Tibial artery (tissue), 4 donors: ENCODE measurements at places on chromosomes 6 and 20.

GRCh38 chr6:90780141-90780540, 193.3 kb upstream of the MAP3K7 start:
- no peak for DNase-seq

DNA sequence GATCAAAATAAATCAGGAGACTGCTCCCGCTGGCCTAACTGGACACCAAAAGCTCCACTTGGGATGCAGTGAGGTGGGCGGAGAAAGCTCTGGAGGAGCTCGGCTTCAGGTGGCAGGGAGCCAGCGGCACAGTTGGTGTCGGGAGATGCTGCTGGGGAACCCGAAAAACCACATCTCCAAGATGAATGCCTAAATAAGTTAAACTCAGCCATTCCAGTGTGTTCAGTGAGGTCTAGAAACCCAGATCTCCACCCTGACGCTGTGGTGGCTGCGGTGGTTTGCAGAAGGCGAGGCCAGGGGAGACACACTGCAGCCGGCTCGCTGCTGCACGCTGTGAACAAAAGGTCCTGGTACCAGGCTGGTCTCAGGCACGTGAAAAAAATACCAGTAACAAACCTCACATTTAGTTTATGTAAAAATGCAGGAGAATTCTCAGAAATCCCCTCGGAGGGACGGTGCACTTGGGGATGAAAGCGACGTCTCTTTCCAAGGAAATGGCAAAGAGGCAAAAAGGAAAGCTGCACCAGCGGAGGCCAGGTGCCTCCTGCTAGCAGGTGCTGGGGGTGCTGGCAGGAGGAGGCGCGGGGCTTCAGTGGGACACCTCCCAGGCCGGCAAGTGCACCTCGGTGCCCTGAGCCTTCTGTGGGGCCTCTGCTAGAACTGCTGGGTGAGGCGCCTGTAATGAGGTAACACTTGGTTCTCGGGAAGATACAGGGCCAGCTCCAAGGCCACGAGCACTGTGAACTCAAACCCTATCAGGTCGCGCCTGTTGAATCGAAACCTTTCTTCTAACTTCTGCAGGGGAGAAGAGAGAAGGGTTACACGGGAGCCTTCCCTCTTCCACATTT, 3.6 kb downstream of the RPS21 start:
- DNase-seq: no peak

GRCh38 chr6:118746825-118747174, 95.4 kb upstream of the CEP85L start:
- no peak for DNase-seq

GRCh38 chr6:93407186-93407585, 12.2 kb downstream of the EPHA7 start:
- DNase-seq: no peak

- no peak for DNase-seq
Observed at GRCh38 chr20:58374027-58374850, 14.8 kb upstream of the VAPB start.

GRCh38 chr6:166351715-166352285, 9.5 kb upstream of the SFT2D1 start:
- DNase-seq: no peak

DNA sequence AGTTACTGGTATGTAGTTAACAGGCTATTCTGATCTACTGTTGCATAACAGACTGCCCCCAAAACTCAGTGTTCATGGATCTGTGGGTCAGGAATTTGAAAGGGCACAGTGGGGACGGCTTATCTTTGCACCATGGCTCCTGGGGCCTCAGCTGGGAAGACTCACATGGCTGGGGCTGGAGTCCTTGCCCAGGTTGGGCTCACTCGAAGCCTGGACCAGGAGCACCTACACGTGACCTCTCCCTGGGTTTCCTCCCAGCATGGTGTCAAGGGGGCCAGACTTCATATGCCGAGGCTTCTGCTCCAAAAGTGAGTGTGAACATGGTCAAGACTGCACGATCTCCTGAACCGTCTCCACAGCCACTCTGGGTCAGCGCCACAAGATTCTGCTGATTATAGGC, 11.7 kb downstream of the SYNDIG1 start:
- no peak for DNase-seq

- DNase-seq: no peak
Observed at GRCh38 chr6:163999475-164000125, 585.1 kb downstream of the QKI start.
